Kidney (tissue), 22 donors: ENCODE measurements at places on chromosomes 1 and 21. TPM values are rescaled to one million over a fixed set of nuclear protein-coding genes. Genes with fewer than 3 reads are reported as not detected.
A peak's percentile ranks its signal among the peaks of the same experiment; 100 is the strongest.

The FCGR3B gene
- total RNA-seq, result 4.3 TPM

The SAMD11 gene
- 21.4 TPM for total RNA-seq

DNA sequence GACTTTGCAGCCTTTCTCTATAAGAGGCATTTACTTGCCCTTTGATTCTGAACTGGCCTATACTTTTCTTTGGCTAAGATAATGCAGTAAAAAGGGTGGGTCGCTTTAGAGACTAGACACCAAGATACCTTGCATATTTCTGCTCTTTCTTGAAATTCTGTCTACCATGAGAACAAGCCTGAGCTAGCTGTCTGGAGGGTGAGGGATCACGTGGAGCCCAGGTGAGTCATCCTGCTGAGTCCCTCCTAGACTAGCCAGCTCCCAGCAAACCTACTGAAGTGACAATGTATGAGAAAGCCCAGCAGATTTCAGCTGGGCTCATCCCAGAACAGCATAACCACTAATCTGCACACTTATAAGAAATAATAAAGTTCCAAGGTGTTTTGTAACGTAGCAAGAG is 408.0 kb upstream of the KAZN start:
- H3K4me1 ChIP-seq, result no peaks in the 10 kb centered on the region
- H3K27me3 ChIP-seq, result no peaks in the 10 kb centered on the region
- H3K27ac ChIP-seq, result no peak overlapping the region
- no peaks in the 10 kb centered on the region for H3K36me3 ChIP-seq
- DNase-seq, result peak; percentile 74

The EXTL1 gene
- 0.28 TPM for total RNA-seq

The EPHB2 gene
- total RNA-seq, result 9.5 TPM

DNA sequence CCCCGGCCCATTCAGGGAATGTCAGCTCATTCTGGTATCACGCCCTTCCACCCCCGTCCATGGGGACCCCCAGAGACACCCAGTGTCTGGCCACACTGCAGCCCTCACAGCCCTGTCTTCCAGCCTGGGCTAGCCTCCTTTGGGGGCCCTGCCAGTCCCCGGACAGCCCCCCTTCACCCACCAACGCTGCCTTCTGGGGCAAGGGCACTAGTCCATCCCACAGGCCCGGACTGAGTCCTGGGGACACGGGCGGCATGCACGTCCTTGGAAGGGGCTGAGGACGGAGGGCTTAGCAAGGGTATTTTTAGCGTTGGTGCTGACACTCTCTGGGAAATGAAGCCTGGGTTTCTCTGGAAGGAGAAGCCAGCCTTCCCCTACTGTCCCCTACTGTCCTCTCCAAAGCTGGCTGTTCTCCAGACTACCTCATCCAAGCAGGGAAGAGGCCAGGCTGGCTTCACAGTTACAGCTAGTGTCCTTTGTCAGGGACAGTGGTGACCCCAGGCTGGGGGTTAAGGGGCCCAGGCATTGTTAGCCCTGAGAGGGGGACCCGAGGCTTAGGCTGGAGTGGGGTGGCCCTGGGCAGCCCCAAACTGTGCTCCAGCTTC is 39.5 kb downstream of the COQ8A start:
- H3K27me3 ChIP-seq, result no peaks in the 10 kb centered on the region
- no peaks in the 10 kb centered on the region for H3K36me3 ChIP-seq
- peaks cover 7% of the 10 kb centered on the region for H3K4me1 ChIP-seq
- no peak overlapping the region for H3K27ac ChIP-seq

The CFAP107 gene
- not detected for total RNA-seq

The LRRC7 gene
- total RNA-seq, result 0.19 TPM

The CLEC20A gene
- 0.47 TPM for total RNA-seq

The SMYD3 gene
- total RNA-seq, result 23.9 TPM

The S100A9 gene
- total RNA-seq, result 271 TPM

- no peaks in the 10 kb centered on the region for H3K36me3 ChIP-seq
- H3K27me3 ChIP-seq, result no peaks in the 10 kb centered on the region
- H3K4me3 ChIP-seq, result no peak overlapping the region
- no peaks in the 10 kb centered on the region for H3K4me1 ChIP-seq
- peak; percentile 21 for DNase-seq
- no peak overlapping the region for H3K27ac ChIP-seq
Observed at GRCh38 chr21:46148106-46148505, 7.3 kb downstream of the FTCD start.

- peaks cover 2% of the 10 kb centered on the region for H3K36me3 ChIP-seq
- no peak overlapping the region for H3K27ac ChIP-seq
- peak; percentile 57 for DNase-seq
- no peaks in the 10 kb centered on the region for H3K27me3 ChIP-seq
- peaks cover 12% of the 10 kb centered on the region for H3K4me1 ChIP-seq
Observed at GRCh38 chr1:43304314-43304681, 3.5 kb downstream of the TIE1 start.

- no peak overlapping the region for H3K4me3 ChIP-seq
- no peaks in the 10 kb centered on the region for H3K27me3 ChIP-seq
- no peaks in the 10 kb centered on the region for H3K36me3 ChIP-seq
- peak overlapping the region; percentile 88 for H3K27ac ChIP-seq
Observed at GRCh38 chr1:10691740-10692125, 104.7 kb downstream of the CASZ1 start.

GRCh38 chr1:179767996-179768395 is 24.9 kb downstream of the FAM163A start:
- no peak overlapping the region for H3K4me3 ChIP-seq
- H3K4me1 ChIP-seq, result no peaks in the 10 kb centered on the region
- no peak for DNase-seq
- no peak overlapping the region for H3K27ac ChIP-seq

DNA sequence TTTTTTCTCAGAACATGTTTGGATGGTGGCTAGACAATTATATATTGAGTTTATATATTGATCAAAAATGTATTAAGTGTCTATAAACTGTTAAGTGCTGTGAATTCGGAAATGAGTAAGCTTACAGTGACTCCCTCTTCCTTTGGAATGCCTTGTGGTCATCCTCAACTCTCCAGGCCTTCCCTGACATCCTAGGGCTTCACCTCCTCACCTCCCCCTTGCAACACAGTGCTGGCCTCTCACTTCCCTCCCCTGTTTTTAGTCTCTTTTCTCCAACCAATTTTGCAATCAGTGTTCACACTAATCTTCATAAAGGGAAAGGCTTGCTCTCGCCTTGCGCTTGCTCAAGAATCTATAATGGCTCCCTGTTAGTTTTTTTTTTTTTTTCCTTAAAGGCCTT is 95.1 kb upstream of the C1orf21 start:
- no peaks in the 10 kb centered on the region for H3K36me3 ChIP-seq
- no peaks in the 10 kb centered on the region for H3K27me3 ChIP-seq
- DNase-seq, result no peak
- H3K4me3 ChIP-seq, result no peak overlapping the region
- H3K4me1 ChIP-seq, result no peaks in the 10 kb centered on the region

GRCh38 chr1:81880781-81881180 is 80.0 kb downstream of the ADGRL2 start:
- H3K27me3 ChIP-seq, result no peaks in the 10 kb centered on the region
- no peak for DNase-seq
- H3K4me3 ChIP-seq, result no peak overlapping the region
- H3K4me1 ChIP-seq, result peaks cover under 1% of the 10 kb centered on the region

The RGS2 gene
- 51.2 TPM for total RNA-seq

- no peak for DNase-seq
- H3K4me1 ChIP-seq, result no peaks in the 10 kb centered on the region
- peak overlapping the region; percentile 50 for H3K27ac ChIP-seq
- no peaks in the 10 kb centered on the region for H3K36me3 ChIP-seq
Observed at GRCh38 chr1:223706077-223706973, 6.0 kb upstream of the CAPN2 start.

DNA sequence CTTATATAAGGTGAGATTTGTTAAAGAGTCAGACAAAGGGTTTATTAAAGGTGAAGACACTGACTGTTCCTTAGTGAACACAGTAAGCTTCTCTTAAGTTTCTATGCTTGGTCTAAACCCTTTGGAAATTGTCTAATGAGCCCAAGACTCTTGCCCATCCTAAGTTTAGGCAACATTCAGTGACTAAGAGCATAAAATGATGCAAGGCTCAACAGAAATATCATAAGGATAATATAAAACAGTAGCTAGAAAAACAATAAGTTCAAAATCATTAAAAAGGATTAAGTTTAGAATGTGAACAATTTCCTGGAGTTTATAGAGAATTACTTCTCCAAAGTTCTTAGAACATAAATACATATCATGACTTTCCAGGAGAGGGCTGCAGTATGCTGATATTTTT is 108.9 kb upstream of the PDC start:
- no peak overlapping the region for H3K4me3 ChIP-seq
- no peaks in the 10 kb centered on the region for H3K4me1 ChIP-seq
- DNase-seq, result no peak
- no peaks in the 10 kb centered on the region for H3K27me3 ChIP-seq
- no peak overlapping the region for H3K27ac ChIP-seq

GRCh38 chr21:40386294-40386911 is 460.6 kb downstream of the DSCAM start:
- H3K27me3 ChIP-seq, result no peaks in the 10 kb centered on the region
- H3K27ac ChIP-seq, result no peak overlapping the region
- no peaks in the 10 kb centered on the region for H3K4me1 ChIP-seq

DNA sequence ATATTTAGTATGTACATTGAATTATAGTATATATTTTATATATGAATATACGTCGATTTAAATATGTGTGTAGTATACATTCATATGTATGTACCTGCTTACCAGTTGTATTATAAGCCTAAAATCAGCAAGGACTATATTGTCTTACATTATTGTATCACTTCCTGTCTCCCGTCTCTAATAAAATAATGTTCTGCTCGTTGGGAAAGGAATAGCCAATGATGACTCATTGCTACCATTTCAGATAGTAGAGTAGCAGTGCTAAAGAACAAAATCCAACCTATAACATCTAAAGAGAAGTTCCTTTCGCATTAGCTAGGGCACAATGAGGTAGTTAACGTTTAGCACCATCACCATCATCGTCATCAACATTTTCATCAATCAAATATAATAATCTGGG is 39.9 kb upstream of the SMYD2 start:
- no peak overlapping the region for H3K4me3 ChIP-seq
- no peaks in the 10 kb centered on the region for H3K4me1 ChIP-seq
- DNase-seq, result no peak
- no peak overlapping the region for H3K27ac ChIP-seq
- no peaks in the 10 kb centered on the region for H3K36me3 ChIP-seq
- no peaks in the 10 kb centered on the region for H3K27me3 ChIP-seq

The IER5 gene
- total RNA-seq, result 11.0 TPM

The PTP4A2 gene
- total RNA-seq, result 236 TPM

DNA sequence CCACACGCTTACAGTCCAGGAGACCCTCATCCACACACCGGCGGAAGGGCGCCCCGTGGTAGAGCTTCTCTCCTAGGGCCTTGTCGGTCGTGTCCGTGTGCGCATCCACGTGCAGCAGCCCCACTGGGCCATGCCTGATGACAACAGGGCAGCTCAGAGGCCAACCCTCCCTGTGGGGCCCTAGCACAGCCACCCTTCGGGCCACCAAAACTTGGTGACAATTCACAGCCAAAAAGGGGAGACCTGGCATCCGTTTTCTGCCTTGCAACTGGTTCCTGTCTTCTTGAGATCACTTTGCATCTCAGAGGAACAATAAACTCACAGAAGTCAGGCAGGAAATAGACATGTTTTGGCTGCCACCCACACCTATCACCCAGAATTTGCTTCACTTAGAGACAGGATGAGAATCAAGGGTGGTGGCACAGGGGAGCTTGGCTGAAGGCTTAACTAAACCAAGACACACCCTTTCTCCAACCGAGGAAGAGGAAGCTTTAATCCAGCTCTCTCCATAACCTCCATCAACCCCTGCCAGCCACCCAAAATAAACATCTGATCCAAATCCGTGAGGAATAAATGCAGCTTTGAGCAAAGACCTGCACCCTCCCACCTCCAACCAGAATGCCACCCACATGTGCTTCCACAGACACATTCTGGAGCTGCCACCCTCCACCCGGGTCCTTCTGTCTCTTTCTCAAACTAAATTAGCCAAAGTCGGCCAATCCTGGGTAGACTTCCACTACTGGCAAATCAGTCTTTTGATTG is 5.7 kb downstream of the AGMAT start:
- H3K27me3 ChIP-seq, result no peaks in the 10 kb centered on the region
- H3K27ac ChIP-seq, result peak overlapping the region; percentile 41
- no peak for DNase-seq
- no peak overlapping the region for H3K4me3 ChIP-seq
- peaks cover 16% of the 10 kb centered on the region for H3K4me1 ChIP-seq

DNA sequence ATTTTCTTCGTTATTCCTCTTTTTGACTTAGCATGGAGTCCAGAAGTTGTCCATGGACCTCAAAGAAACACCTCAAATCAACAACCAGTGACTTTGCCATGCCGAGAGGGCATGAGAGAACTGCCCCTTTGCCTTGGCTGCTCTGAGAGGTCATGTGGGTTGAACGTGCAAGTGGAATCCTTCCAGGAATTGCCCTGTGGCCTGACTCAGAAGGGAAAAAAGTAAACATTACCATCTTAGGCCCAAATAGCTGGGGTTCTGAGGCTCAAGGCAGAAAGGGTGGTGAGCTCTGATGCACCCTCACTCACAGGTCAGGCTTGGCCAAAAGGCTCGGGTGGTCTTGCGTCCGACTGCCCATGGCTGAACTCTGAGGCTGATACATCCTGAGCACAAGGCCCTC is 15.1 kb downstream of the STUM start:
- no peak overlapping the region for H3K4me3 ChIP-seq
- no peak overlapping the region for H3K27ac ChIP-seq
- no peaks in the 10 kb centered on the region for H3K4me1 ChIP-seq

DNA sequence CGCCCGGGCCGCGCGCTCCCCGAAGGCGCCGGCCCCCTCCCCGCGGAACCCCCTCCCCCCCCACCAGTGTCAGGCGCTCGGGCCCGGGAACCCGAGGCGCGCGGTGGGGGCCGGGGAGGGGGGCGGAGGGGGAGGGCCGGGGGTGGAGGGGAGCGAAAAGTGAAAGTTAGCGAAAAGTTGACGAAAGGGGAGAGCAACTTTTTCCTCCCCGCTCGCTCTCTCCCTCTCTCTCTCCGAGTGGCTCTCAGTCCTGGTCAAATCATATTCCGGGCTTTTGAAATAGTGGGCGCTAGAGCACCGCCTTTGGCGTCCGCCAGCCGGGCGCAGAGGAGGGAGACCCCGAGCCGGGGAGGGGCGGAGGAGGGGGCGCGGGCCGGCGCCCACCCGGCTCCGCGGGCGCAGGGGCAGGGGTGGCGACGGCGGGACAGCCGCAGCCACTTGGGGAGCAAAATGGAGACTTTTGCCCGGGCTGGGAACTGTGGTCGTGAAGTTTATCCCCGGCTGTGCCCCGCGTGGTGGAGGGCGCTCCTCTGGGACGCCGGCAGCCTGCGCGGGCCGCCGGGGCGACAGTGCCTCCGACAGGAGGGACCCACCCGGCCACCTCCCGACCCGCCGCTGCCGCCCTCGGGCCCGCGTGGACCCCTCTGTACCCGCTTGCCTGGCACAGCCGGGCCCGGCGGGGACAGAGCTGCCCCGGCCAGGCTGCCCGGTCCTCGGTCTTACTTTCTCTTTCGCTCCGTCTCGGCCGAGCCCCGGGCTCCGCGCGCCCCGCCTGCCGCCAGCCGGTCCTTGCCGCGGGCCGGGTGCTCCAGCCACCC is 697 bp downstream of the PRDM16 start:
- no peaks in the 10 kb centered on the region for H3K36me3 ChIP-seq
- DNase-seq, result peak; percentile 76
- peak overlapping the region; percentile 90 for H3K27ac ChIP-seq
- peaks cover 3% of the 10 kb centered on the region for H3K4me1 ChIP-seq
- peak overlapping the region; percentile 23 for H3K4me3 ChIP-seq
- H3K27me3 ChIP-seq, result peaks cover 21% of the 10 kb centered on the region

GRCh38 chr1:65404941-65405340 is 15.5 kb upstream of the LEPR start:
- H3K4me1 ChIP-seq, result no peaks in the 10 kb centered on the region
- no peaks in the 10 kb centered on the region for H3K36me3 ChIP-seq
- no peak overlapping the region for H3K4me3 ChIP-seq
- no peak overlapping the region for H3K27ac ChIP-seq

The UBXN11 gene
- total RNA-seq, result 55.0 TPM

The ESRRG gene
- total RNA-seq, result 25.3 TPM

The CITED4 gene
- 78.6 TPM for total RNA-seq

- no peaks in the 10 kb centered on the region for H3K27me3 ChIP-seq
- no peaks in the 10 kb centered on the region for H3K36me3 ChIP-seq
- no peak overlapping the region for H3K27ac ChIP-seq
- no peaks in the 10 kb centered on the region for H3K4me1 ChIP-seq
Observed at GRCh38 chr1:216306830-216307229, 116.4 kb downstream of the USH2A start.
